ENCODE measurements at places on chromosomes 6 and 20.

DNA sequence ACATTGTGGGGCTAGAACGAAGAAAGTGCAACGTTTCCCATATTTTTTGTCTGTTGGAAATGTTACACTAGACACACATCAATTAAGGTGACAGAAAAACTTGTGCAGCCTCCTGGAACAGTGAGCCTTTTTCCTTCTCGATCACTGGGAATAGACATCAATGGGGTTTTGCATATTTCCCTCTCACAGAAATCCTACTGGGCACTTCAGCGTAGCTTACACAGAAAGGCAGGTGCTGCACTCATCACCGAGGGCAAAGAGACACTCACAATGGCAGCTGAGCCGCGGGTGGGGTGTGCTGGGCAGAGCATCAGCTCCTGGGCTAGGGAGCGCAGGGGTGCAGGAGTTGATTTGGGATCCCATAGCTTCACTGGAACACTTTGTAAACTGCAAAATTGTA lies 64.5 kb downstream of the THBS2 start:
- no peak for DNase-seq

DNA sequence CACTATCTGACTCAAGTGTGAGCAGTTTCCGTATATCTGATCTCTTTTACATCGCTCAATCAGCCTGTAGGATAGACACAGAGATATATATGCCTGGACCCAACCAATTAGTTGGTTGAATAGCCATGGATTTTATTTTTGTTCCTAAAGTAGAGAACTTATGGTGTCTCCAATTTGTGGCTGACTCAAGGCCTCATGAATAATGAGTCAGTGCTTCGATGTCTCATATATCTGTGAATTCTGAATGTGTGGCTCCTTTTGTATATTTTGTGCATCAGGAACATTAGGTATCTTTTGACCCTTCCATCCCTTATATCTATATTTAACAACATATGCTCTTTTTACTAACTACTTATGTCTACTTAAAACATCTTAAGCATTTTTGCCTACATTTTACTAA lies 64.5 kb downstream of the OR2B2 start:
- DNase-seq = no peak

DNA sequence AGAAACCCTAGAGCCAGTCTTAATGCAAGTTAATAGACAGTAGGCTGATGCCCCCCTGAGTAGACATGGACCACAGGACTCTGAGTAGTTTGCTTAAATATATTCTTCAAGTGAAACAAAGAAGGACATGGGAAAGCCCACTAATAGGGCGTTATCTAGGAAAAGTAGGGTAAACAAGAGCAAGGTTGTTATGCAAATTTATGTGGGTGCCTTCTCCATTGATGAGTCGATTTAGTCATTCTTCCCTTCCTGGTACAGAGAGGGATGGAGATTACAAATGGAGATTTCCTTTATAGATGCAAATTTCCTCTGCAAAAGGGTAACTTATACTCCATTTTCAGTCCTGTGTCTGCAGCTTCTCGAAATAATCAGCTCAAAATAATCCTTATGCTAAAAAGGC lies 262.0 kb downstream of the CD83 start:
- DNase-seq = no peak

- no peak for DNase-seq
Measured at GRCh38 chr6:52509281-52510212, 67.3 kb downstream of the TRAM2 start.

GRCh38 chr6:33952016-33952415 lies 148.2 kb upstream of the MLN start:
- DNase-seq = no peak

- DNase-seq = no peak
Measured at GRCh38 chr6:132228894-132229293, 172.4 kb downstream of the MOXD1 start.

DNA sequence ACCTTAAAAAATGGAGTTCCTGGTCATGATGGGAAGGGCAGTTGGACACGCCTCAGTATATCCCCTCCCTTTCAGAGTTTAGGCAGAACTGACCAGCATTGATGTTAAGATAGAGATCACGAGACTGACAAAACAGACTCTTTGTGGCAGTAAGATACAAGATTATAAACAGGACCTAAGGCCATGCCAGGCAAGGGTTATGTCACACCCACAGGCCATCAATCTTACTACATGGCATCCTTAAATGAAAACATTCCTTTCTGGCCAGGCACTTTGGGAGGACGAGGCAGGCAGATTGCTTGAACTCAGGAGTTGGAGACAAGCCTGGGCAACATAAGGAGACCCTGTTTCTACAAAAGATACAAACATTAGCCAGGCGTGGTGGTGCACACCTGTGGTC lies 129.3 kb upstream of the MLN start:
- DNase-seq = no peak

GRCh38 chr20:34581341-34582184 lies 23.0 kb downstream of the MAP1LC3A start:
- no peak for DNase-seq

DNA sequence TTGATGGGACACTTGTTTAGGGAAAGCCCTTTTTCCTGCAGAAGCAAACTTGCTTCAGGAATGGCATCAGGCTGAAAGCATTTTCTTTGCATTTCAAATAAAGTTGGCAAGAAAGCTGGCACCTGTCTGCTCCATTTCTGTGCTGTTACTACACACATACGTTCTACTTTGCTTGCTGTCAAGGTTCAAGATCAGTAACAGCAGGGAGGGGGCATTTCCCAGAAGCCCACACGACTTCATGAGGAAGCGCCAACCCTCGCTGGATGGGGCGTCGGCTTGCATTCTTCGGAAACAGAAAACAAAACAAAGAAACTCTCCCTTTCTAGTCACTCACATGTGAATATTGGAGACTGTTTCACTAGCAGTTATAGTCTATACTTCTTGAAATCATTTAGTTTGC lies 46.4 kb downstream of the AKAP12 start:
- DNase-seq = no peak

DNA sequence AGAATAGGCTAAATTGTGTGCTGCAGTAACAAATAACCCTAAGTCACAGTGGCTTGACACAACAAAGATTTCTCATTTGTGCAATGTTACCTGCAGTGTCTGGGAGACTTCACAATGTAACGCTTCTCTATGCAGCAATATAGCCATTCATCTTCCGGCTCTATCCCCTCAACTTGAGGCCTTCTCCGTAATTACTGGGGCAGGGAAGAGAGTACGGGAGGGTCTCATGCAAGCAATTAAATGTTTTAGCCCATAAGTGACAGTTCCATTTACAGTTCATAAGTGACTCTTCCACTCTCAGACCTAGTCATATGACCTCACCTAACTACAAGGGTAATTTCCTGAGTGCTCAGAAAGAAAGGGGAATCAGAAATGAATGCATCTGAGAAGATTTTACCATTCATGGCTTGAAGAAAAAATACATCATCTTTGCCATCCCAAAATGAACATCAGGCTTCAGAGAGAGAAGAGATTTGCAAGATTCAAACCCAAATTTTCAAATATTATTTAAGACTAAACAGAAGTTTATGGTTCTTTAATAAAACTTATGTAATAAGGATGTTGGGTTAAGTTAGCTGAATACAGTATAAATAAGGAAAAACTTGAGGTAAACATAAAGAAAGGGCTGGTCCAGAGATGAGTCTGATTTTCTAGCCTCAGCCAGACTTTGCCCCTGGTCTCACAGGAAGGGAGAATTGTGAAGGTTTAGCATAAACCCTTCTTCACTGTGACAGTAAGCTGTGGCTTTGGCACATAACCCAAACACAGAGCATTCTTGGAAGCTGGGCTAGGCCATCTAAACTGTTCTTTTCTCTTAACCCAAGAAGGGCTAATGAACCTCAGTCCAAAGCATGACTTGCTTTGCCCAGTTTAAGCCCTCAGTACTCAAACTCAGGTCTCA lies 13.3 kb downstream of the GPR6 start:
- no peak for DNase-seq

DNA sequence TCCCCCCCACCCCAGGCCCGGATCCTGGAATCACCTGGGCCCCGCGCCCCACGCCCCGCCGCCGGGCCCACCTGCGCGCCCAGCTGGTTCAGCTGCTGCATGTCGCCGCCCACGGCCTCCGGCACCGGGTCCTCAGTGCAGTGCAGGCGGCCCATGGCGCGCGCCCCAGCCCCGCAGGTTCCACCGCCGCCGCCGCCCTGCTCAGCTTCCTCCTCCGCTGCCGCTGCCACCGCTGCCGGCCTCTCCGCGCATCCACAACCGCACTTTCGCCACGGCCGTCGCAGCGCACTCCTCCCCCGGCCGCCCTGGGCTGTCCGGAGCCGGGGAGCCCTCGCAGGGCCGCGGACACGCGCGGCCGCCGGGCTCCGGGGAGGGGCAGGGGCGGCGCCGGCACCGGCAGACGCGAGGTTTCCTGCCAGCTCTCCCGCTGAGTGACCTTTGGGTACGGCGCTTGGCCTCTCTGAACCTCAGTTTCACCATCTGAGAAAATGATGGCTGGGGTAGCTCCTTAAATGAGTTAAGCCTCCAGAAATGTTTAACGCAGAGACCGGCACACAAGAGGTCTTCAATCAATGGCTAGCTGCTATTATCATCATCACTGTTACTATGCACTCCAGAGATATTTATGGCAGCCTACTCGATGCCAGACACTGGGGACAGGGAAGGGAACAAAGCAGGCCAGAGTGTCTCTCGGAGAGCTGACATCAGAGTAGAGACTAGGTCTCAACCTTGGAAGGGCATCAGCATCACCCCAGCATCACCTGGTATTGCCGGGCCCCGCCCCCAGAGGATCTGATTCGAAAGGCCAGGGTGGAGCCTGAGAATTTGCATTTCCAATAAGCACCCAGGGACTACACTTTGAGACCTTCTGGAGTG lies at the start of gene COMMD7:
TSS of gene COMMD7 (minus strand) at position 231 of the 876 bp plus-strand sequence. CDS start at position 155, 76 bp downstream.
- DNase-seq = peak; percentile 44

- no peak for DNase-seq
Measured at GRCh38 chr6:130982135-130982534, 80.9 kb downstream of the EPB41L2 start.

- DNase-seq = no peak
Measured at GRCh38 chr6:80436663-80437062, 330.2 kb downstream of the BCKDHB start.

DNA sequence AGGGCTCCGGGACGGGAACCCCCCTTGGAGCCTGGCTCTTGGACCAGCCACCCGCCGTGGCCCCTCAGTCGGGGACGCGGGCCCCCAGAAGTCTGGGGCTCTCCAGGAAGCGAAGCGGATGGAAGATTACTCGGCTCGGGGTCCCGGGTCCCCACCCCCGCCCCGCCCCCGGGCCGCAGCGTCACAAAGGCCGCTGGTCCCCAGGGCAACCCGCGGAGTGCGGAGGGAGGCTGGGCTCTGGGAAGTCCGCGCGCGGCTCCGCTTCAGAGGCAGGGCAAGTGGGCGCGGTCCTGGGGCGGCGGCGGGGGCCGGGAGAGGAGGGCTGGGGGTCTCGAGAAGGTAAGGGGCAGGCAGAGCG lies at the start of gene FNDC11:
TSS of gene FNDC11 (plus strand) at position 227 of the 358 bp plus-strand sequence. CDS start 1,505 bp downstream, outside the sequence.
- DNase-seq = no peak

- DNase-seq = no peak
Measured at GRCh38 chr20:16049529-16050093, 523.6 kb downstream of the KIF16B start.

DNA sequence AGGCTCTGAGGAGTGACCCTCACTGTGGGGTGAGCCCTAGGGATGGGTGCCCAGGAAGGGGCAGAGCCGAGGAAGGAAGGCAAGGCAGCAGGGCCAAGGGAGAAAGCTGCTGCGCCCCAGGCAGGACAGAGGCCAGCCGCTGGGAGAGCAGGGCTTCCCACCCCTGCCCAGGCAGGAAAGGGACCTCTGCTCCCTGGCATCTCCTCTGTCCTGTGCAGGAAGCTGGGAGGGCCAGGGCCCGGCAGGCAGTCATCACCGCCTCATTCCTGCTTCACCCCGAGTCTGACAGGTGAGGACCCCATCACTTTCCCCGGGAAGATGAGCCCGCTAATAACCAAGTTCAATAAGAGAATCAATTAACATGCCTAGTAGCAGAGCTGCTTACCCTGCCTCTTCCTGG lies 81.3 kb downstream of the EDN3 start:
- DNase-seq = no peak

GRCh38 chr6:167317172-167317571 lies 7.7 kb upstream of the TTLL2 start:
- DNase-seq = no peak

DNA sequence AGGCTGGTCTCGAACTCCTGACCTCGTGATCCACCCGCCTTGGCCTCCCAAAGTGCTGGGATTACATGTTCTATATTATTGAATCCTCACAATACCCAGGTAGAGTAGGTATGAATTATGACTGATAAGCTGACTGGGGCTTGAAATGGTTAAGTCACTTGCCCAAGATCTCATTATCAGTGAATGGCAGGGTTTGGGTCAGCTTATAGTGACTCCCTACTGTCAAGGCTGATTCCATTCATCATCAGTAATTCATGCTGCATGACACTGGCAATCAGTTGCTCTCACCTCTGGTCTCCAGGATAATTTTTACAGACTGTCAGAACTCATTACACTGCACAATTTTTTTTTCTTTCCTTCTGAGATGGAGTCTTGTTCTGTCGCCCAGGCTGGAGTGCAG lies 127.6 kb downstream of the KIF13A start:
- no peak for DNase-seq

GRCh38 chr6:104705916-104706442 lies 153.7 kb downstream of the HACE1 start:
- no peak for DNase-seq
